BE2C (cell line): ENCODE measurements at places on chromosomes 6 and 20.

GRCh38 chr6:153031335-153031955, 28.9 kb upstream of the MTRF1L start:
- no peak for DNase-seq

GRCh38 chr6:139753198-139753861, 378.9 kb upstream of the CITED2 start:
- no peak for DNase-seq

GRCh38 chr6:93307505-93308409, 111.6 kb downstream of the EPHA7 start:
- no peak for DNase-seq

- no peak for DNase-seq
Measured at GRCh38 chr6:73885393-73885792, 189.4 kb downstream of the CD109 start.

GRCh38 chr6:26205625-26206574, 118.7 kb downstream of the HFE start:
- no peak for DNase-seq

GRCh38 chr6:131917763-131918649, 33.2 kb downstream of the CCN2 start:
- DNase-seq, result no peak

- no peak for DNase-seq
Measured at GRCh38 chr6:15682965-15683822, 20.4 kb upstream of the DTNBP1 start.

- no peak for DNase-seq
Measured at GRCh38 chr6:147841547-147842148, 333.2 kb downstream of the SAMD5 start.

DNA sequence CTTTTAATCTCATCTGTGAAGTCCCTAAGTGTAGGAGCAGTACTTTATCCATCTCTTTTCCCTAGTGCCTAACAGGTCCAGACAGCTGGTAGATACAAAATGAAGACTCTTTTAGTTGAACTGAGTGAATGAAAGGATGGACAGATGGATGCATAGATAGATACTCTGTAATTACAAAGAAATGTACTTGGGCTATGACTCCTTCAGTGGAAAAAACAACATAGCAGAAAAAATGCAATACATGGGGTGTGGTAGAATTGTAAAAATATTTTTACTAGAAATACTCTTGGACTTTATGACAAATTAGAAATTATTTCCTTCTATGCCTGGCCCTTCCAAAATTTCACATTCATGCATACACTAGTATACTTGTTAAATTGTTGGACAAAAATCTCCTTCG, 29.3 kb downstream of the KCNQ5 start:
- DNase-seq, result no peak

GRCh38 chr6:49155316-49155715, 307.7 kb downstream of the MMUT start:
- no peak for DNase-seq

- DNase-seq, result no peak
Measured at GRCh38 chr6:159178847-159179246, 9.6 kb downstream of the FNDC1 start.

DNA sequence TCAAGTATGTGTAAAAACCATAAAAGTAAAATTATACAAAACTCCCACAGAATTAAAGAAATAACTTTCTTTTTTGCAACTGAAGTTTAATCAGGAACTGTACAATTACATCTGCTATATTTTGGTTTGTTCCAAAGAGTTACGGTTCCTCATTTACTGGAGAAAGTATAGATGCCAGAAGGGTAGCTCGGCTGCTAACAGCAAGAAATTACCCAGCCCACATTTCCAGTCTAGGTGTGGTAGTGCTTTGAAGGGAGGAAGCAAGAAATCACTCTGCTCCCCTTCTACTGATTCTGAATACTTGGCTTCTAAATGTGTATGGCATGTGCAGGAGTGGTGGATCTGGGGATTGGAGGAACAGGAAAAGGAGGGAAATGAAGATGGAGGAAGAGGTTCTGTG, 441.3 kb downstream of the CDC5L start:
- no peak for DNase-seq

- no peak for DNase-seq
Measured at GRCh38 chr20:44651434-44651683, 140 bp downstream of the ADA start.

DNA sequence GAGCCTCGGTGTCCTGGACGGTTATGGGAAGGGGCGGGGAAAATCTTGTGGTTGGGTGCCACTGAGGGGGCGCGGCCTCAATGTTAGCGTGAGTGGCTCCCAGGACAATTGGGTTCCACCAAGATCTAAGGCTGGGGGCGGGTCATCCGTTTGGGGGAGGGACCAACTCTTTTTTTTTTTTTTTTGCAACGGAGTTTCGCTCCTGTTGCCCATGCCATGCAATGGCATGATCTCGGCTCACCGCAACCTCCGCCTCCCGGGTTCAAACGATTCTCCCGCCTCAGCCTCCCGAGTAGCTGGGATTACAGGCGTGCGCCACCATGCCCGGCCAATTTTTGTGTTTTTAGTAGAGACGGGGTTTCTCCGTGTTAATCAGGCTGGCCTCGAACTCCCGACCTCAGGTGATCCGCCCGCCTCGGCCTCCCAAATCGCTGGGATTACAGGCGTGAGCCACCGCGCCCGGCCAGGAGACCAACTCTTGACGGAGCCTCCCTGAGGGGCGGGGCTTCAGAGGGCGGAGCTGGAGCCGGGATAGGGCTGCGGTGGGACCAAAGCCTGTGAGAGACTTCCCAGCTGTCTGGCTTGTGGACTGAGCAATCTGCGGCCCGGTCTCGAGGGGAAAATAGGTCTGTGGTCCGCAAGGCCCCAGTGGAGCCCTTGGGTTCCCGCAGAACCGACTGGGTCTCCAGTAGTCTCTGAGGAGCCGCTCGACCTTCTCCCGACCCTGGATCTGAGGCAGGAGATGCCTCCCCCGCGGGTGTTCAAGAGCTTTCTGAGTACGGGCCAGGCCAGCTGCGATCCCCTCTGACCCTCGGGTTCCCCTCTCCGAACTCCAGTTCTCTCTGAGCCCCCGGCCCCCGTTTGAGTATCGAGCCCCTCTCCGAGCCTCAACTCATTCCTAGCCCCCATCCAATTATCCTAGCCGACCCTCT, 1.1 kb downstream of the SPAG4 start:
- peak; percentile 93 for DNase-seq

DNA sequence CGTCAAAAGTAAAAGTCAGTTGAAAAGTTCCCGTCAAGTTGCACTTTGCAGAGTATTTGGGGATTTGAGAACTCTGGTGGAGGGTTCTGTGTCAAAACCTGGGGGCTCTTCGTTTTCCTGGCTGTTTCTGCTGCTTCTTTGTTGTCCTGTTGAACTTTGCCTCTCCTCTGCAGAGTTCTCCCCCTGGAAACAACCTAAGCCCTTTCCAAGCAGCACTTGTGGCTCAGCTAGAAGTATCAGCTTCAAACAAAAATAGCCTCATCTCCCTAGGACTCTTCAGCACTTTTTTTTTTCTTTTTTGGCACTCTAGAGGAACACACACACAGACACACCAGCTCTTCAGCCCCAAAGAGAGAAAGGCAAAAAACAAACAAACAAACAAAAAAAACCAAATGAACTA, at the start of gene TRDN:
TSS of gene TRDN (minus strand) at position 169 of the 400 bp plus-strand sequence. CDS start 175 bp downstream, outside the sequence.
- DNase-seq, result no peak

GRCh38 chr6:110881546-110882273, 7.1 kb downstream of the AMD1 start:
- DNase-seq, result no peak

GRCh38 chr20:50957276-50957675, 1.1 kb downstream of the DPM1 start:
- no peak for DNase-seq

DNA sequence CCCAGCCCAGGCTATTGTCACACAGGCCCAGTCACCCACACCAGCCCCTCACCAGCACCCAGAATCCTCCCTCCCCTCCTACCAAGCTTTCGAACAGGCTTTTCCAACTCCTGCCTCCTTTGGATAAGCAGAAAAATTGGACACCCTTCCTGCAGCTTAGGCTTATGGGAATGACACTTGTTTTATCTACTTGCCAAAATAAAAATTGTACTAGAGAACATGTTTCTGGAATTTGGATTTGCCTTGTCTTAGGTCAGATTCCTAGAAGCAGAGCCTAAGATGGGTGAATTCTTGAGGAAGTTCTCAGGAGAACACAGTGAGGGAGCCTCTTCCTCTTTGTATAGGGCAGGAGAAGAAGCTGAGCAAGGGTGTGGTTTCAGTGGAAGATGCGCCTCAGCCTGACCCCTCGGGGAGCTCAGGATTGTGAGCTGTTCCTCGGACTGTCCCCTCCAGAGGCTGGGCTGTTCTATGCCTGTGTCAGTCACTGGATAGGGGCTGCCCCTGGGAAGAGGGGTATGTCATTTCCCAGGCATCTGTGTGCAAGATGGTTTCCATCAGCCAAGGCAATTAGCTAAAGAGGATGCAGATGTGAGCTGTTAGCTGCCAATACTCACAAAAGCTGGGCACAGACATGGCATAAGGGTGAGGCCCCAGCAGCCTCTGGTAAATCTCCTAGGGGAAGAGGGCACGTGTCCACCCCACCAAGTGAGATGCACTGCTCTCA, 33.9 kb downstream of the ITPR3 start:
- DNase-seq, result no peak

- DNase-seq, result no peak
Measured at GRCh38 chr6:42045538-42046460, 4.5 kb upstream of the TAF8 start.

GRCh38 chr20:10940941-10941340, 267.1 kb upstream of the JAG1 start:
- no peak for DNase-seq

GRCh38 chr20:20525756-20526155, 157.9 kb downstream of the INSM1 start:
- no peak for DNase-seq

DNA sequence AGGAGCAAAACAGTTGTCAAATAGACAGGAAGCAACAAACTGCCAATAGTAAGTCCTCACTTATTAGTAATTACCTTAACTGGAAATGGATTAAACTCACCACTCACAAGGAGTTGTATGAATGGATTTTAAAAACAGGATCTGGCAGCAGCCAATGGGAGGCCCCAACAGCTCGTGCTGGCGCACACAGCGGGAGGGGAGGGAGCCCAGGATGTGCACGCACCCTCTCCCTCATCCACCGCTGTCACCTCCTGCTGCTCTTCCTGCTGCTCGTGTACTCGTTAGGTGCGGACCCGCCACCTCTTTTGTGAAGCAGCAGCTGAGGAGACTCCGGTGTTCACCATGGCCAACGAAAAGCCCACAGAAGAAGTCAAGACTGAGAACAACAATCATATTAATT, at the start of gene SUMO4:
TSS of gene SUMO4 (plus strand) at position 213 of the 400 bp plus-strand sequence. CDS start at position 343, 130 bp downstream.
- no peak for DNase-seq

- DNase-seq, result no peak
Measured at GRCh38 chr6:17450397-17450796, 57.0 kb downstream of the CAP2 start.

DNA sequence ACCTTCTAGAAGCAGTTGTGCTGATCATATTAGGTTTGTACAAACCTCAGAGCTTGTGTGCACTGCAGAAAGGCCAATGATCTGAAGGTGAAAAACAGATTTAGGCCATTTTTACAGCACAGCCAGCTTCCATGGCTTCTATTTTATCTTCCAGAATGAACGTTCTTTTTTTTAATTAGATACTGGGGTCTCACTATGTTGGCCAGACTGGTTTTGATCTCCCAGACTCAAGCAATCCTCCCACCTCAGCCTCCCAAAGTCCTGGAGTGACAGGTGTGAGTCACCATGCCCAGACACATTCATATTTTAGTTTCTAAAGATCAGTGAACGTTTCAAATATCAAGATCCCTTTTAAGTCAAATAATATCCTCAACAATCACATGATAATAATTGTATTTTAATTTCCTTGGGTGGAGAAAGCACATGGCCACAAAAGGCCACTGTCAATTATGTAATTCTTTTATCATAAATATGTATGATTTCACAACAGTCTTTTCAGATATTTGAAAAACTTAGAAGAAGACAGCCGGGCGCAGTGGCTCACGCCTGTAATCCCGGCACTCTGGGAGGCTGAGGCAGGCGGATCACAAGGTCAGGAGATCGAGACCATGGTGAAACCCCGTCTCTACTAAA, 326.7 kb upstream of the JARID2 start:
- no peak for DNase-seq

DNA sequence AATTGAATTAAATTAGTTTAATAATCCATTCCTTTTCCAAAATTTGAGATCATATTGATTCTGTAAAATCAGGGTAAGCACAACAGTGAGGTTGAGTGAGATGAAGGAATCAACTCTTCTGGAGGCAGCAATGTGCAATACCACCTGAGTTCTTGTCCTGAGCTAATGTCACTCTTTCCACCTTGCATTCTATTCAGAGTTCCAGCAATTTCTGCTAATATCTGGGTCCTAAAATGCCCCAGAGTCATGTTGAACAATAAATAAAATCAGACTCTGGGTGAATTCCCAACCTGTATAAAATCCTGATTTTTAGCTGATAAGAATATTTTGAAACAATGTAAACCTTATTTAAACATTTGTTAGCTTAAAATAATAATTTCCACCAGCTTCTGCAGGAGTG, 590.8 kb upstream of the ADGRB3 start:
- no peak for DNase-seq

DNA sequence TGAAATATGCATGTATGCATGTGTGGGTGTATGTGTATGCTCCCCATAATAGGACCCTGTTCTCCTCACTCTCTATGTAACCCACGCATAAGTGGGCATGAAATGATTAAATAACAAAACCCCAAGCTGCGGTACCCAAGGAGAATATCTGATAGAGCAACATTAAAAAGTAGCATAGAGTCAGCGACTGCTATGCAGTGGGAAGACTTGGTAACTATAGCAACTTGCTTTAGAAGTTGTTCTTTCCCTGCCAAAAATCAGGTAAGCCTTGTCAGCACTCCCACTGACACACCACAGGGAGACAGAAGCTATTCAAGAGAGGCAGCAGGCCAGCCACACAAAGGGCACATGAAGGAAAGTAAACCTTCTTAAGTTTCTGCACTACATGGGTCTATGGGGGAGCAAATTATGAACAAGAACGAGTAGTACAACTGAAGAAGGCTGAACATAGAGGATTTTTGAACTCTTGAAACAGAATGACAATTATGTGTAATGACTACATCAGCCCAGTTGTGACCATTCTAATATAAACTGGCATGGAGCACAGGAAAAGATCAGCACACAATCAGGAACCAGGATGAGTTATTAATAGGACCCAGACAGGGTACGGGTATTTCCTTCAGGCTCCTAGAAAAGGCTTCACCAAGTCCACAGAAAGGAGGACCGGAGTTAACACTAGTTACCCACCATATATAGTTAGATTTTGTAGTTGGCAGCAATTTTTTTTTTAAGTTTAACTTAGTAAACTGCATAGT, 89.9 kb downstream of the GPR6 start:
- no peak for DNase-seq

DNA sequence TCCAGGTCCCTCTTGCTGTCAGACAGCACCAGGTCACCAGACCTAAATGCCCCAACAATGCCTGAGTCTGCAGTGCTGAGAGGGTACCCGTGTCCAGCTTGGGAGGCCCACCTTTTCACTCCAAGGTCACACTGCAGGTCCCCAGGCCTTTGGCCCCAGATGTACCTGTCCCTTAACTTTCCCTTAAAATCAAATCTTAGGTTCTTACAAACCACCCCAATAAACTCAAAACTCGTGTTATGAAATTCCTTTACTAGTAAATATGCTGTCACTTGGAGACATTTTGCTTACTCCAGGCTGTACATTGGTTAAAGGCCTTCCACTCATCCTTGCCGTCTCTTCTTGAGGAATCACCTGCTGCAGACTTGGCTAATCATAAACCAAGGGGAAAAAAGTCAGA, 165.7 kb upstream of the RREB1 start:
- no peak for DNase-seq

- no peak for DNase-seq
Measured at GRCh38 chr20:13996265-13996664, 949 bp downstream of the MACROD2 start.

- no peak for DNase-seq
Measured at GRCh38 chr6:3592371-3592941, 135.6 kb upstream of the SLC22A23 start.
